ENCODE measurements at places on chromosomes 4 and X.

- DNase-seq, result no peak
Measured at GRCh38 chr4:110878413-110878812, 255.5 kb upstream of the PITX2 start.

- no peak for DNase-seq
Measured at GRCh38 chrX:1584237-1585011, 7.0 kb upstream of the AKAP17A start.

DNA sequence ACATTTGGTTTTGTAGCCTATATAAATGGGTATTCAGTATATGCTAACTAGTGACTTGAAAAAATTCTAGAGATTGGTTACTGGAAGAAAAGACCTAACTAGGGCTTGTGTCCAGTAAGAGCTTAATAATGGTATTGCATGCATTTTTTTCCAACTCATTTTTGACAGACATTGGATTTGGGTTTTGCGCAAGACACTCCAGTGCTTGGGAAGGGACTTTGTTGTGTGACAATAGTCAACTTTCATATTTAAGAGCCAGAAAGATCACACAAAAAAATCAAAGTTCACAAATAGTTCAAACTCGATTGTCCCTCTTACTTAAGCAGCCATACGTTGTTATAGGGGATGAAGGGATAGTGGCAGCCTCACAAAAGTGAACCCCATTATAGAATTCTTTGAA lies 1.2 kb upstream of the HSD17B11 start:
- no peak for DNase-seq

DNA sequence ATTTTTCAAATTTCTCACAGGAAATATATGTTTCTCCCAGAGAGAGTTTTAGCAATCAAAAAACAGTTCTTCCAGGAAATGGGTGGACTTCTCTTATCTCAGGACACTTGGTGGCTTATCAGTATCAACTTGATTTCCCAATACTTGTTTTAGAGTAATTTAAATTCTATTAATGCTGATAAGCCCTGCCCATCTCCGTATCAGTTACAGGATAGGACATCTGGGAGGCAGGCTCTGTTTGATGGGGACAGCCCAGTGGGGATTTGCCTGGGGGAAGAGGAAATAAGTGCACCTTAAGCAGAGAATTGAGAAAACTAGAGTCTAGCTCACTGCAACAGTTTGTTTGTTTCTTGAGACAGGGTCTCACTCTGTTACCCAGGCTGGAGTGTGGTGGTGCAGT lies 43.2 kb upstream of the PDGFRA start:
- DNase-seq, result no peak

DNA sequence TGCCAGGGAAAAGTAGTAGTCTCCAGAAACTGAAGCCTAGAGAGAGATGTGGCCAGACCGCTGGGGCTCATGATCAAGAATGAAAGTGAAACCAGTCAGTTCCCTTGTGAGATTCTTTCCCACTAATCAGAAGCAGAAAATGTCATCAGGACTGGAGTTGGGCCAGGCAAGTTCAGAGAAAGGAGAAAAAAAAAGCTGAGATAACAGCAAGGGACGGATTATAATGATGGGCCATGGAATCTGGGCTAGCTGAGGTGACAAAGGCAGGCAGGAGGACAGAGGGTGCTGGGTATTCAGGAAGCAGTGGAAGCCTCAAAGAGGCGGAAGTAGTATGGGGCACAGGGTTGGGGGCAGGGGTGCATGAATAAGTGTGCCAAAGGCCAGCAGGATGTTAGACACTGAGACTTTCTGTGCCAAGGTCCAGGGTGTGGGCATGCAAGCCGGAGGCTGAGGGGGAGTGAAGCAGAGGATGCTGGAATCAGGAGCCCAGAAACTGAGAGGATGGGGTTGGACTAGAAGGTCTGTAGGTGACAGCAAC lies 2.5 kb downstream of the CXorf38 start:
- peak; percentile 68 for DNase-seq
